Left ventricle myocardium superior (tissue), 1 donor: ENCODE measurements at places on chromosomes 5 and 9. TPM values are rescaled to one million over a fixed set of nuclear protein-coding genes. Genes with fewer than 3 reads are reported as not detected.

ARID3C gene
- total RNA-seq = not detected

TAF11L5 gene
- not detected for total RNA-seq

CDO1 gene
- 5.4 TPM for total RNA-seq

PCDHB12 gene
- 1.3 TPM for total RNA-seq

DNA sequence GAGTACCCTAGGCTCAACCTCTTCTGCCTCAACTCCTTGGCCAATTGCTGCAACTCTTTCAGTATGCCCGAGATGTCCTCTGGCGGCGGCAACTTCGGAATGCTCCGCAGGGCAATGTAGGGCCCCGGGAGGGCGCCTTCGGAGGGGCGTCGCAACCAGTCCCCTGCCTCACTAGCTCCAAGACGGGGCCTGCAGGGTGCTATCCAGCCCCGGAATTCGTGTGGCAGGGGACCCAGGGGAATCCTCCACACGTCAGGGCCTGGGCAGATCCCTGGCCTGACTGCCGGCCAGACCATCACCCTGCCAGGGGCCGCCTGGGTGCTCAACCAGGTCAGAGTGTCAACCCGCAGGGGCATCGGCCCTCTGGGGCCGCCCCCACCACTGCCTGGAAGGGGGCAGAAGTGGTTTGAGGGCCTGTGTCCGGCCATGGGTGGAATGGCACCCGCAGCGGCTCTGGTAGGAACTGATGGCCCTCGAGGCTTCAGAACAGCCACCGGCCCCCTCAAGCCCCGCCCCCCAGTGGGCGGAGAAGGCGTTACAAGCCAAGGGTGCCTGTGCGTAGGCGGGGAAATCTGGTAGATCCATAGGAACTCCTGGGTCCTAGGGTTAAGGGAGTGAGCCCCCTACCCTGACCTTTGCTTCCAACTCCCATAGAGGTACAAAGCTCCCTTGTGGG is at the start of gene POU5F2:
TSS of gene POU5F2 (minus strand) at position 465 of the 676 bp plus-strand sequence. CDS start at position 428, 37 bp downstream.
- DNase-seq = no peak

- DNase-seq = no peak
Observed at GRCh38 chr9:104769655-104770054, 5.7 kb downstream of the NIPSNAP3B start.
